ENCODE measurements at places on chromosomes 2 and 18.

DNA sequence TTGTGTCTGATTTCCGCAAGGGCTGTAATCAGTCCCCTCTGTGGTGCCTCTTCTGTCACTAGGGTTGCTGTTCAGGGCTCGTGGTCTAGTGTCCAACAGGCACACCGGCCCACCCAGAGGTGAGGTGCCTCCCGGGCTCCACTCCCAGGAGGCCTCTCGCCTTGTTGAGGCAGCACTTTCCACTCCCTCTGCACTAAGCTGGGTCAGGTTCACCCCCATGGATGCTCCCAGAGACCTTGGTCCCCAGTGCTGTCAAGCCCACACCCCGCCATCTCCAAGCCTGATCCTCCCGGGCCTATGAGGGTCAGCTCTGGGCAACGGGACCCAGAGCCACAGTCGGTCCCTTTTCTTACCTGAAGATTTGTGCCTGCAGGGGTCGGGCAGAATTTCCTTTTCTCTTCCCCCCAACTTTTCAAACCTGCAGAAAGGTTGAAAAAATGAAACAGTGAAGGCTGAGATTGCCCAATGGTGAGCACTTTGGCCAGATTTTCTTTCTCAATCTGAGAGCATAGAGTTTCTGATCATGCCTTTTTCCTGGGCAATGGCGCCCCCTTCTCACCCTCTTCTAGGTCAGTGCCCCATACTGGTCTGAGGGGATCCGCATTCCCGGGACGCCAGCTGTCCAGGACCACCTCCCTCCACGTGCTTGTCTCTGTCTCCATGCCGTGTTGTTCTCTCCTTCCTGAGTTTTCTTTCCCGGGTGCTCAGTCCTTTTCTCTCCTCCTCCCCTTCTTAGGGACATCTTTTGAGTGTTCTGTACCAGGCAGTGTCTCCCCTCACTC is 148.0 kb downstream of the ASB1 start:
- no peak for DNase-seq

DNA sequence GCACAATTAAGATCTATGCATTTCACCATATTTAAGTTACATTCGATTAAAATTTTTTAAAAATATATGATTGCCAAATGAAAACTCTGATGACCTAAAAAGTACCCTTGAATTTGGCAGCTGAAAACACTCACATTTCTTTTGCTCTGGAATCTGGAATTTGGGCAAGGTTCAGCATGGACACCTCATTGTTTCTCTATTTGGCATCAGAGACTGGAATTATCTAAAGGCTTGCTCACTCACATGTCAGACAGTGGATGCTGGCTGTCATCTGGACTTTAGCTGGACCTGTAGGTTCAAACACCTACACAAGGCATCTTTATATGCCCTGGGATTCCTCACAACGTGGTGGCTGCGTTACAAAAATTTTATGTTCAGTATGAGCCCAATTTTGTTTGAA is 16.1 kb downstream of the MBOAT2 start:
- no peak for DNase-seq

DNA sequence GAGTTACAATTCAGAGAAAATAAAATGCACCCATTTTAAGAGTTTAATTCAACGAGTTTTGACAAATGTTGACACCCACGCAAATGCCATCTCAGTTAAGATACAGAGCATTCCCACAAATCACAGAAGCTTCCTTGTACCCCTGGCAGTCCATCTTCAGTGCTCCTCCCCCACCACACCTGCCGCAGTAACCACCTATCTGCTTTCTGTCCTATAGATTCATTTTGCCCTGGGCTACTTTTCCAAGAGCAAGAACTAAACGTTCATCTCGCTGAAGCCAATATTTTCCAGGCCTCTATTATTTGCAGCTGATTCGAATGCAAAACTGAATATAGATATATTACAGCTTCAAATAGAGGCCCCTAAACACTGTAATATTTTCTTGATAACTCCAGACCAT is 13.4 kb upstream of the HPCAL1 start:
- no peak for DNase-seq

- DNase-seq = no peak
Observed at GRCh38 chr2:23839919-23840578, 86.9 kb downstream of the ATAD2B start.

DNA sequence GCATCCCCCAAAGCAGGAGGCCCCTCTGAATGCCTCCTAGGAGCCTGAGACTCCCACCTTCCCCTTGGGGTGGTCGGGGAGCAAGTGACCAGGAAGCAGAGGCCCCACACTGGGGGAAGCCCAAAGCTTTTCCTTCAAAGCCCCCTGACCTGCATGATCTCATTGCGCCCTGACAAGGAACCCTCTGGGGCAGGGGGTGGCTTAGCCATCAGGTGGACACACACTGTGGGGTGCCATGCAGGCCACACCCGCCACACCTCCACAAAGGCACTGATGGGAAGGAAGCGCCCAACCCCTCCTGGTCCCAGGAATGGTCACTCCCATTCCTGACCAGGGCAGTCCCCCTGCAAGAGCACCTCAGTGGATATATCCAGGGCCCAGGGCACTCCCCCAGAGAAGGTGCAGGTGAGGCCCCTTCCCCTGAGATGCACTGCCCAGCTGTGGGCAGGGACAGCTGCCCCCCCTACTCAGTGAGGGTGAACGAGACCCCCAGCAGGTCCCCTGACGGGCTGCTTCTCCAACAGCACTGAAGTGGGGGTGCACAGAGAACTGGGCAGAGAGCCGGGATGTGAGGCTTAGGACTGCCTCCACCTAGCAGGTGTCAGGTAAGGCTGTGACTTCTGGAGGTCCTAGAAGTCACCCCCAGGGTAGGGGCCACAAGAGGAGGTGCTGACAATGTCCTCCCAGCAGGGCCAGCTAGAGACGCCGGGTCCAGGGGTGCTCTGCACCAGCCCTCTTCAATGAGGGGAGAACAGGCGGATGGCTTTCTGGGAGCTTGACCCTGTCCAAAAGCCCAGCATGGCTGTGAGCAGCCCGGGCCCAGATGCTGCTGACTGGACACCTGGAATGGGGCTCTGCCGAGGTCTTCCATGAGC is 31.5 kb downstream of the HS6ST1 start:
- no peak for DNase-seq

- no peak for DNase-seq
Observed at GRCh38 chr2:187404431-187405110, 43.5 kb downstream of the CALCRL start.

GRCh38 chr2:189312211-189312610 is 129.1 kb upstream of the WDR75 start:
- DNase-seq = no peak

GRCh38 chr2:110114831-110115255 is 779 bp downstream of the MALL start:
- DNase-seq = no peak

DNA sequence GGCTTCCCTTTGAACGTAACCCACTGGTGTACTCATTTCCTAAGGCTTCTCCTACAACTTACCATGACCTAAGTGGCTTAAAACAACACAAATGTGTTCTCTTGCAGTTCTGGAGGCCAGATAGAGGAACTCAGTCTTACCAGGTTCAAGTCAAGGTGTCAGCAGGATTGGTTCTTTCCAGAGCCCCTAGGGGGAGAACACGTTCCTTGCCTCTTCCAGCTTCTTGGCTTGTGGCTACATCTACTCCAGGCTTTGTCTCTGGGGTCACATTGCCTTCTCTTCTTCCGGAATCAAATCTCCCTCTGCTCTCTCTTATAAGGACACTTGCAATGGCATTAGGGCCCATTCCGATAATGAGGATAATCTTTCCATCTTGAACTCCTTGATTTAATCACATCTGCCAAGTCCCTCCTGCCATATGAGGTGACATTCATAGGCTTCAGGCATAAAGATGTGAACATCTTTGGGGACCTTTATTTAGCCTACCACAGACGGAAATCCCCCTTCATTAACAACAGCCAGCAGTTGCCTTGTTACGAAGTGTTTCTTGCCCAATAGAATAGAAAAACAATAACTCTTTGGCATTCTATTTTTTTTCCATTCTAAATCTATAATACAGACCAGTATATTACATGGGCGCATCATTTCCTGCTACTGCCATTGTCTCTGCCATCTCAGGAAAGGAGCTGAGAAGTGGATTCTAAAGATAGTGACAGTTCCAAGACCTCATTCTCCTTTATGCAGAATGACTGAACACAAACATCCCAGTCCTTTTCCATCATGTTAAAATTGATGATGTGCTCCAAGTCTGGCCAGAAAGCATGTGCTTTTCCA is 362.0 kb downstream of the ZNF521 start:
- DNase-seq = no peak

DNA sequence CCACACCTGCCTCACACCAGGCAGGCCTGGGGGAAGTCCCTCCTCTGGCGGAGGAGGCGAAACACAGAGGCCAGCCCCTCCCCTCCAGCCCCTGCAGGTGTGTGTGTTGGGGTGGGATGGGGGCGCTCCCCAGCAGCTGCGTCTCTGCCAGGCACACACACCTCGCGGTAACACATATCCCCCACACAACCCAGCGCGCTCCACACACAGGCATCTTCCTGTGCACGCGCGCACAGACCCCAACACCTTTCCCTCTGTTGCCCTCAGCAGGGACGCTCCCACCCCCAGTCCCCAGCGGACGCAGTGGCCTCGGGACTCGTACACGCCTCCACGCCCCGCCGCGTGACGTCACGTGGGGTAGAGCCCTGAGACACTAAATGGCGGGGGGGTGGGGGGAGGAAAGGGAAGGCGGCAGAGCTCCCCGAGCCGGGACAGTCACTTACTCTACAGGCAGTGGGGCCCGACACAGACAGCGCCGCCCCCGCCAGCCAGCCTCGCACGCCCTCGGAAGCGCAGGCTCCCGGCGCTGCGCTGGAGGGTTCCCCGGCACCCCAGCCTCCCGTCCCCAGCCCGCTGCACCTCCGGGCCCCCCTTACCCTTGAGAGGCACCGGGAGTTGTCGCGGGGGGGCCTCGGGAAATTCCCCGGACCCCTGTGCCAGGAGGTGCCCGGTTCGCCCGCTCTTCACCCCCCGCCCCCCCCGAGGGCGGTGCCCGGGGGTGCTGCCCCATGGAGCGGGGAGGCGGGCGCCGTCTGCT is at the start of gene WNT10A:
TSS of gene WNT10A (plus strand) at position 751 of the 757 bp plus-strand sequence. CDS start 144 bp downstream, outside the sequence.
- DNase-seq = peak; percentile 71

DNA sequence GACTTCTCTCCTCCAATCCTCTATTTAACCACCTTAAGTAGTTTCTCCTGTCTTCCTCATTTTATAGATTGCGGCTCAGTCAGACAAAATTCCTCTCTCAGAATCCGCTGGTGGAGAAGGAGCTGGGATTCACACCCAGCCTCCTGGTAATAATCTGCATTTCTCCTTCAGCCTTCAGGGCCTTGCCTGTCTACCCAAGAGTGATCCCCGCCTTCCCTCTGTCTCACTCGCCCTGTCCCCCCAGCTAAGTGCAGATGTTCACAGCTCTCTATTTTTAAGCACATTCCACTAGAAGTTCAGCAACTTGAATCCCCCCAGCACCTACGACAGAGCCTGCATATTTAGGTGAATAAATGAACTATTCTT is 212.5 kb upstream of the HAAO start:
- DNase-seq = no peak

- no peak for DNase-seq
Observed at GRCh38 chr2:49837561-49838293, 683.4 kb upstream of the FSHR start.

- DNase-seq = no peak
Observed at GRCh38 chr18:70229639-70230038, 24.2 kb upstream of the RTTN start.

DNA sequence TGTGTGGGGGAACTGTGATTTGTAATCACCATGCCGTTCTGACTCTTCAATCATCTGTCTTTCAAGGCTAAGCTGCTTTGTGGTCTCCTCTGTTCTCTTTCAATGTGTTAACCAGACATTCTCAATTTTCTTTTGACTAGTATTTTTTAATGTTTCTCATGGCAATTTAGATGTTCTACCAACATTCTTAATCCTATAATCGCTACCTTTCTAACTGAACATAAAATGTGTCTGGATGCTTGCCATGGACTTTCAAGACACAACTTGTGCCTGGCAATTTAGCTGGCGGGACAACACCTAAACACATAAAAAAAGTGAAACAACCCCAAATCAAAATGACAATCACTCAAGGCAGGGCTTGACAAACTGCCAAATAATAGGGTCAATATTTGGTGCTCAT is 135.0 kb upstream of the ACKR3 start:
- DNase-seq = no peak

DNA sequence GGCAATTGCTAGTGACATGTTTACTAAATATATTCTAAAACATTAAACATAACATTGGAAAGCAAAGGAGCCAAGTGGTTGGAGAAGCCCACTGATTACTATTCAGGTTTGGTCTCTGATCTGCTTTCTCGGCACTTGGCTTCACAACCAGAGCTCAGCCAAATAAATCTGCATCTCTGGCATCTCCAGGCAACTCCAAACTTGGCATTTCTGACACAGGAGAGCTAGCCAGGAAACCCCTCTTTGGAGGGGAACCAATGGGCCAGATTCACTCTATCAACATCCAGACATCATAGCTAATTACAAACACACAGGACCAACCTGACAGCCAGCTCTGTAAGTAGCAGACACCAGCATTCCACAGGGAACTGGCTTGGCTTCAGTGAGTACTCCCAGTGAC is 150.3 kb upstream of the ETAA1 start:
- no peak for DNase-seq

GRCh38 chr18:41155910-41156851 is 798.9 kb upstream of the PIK3C3 start:
- no peak for DNase-seq

GRCh38 chr2:5394223-5394622 is 298.0 kb upstream of the SOX11 start:
- DNase-seq = no peak

GRCh38 chr18:42872838-42873237 is 242.6 kb downstream of the RIT2 start:
- DNase-seq = no peak

DNA sequence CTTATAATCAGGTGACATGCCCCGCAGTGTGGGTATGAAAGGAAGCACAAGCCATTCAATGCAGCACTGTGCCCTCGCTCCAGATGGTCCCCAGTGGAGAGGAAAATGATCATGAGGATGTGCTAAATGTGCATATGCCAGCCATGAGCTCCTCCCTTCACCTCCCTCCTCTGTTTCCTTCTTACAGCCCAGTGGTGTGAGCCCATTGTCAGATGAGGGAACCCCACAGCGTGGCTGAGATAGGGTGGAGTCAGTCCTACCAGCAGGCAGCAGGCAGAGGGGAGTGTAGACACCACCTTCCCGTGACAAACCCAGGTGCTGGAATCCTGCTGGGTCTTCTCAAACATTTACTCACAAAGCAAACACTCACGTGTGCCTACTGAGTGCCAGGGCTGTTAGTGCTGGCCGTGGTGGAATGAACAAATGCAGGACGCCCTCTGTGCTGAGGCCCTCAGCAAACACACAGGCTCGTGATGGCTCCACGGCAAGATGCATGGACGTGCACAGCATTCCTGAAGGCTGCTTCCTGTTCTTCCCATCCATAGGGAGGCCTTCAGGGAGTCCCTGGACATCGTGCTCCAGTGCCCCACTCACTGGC is 181.7 kb upstream of the TPO start:
- DNase-seq = no peak

DNA sequence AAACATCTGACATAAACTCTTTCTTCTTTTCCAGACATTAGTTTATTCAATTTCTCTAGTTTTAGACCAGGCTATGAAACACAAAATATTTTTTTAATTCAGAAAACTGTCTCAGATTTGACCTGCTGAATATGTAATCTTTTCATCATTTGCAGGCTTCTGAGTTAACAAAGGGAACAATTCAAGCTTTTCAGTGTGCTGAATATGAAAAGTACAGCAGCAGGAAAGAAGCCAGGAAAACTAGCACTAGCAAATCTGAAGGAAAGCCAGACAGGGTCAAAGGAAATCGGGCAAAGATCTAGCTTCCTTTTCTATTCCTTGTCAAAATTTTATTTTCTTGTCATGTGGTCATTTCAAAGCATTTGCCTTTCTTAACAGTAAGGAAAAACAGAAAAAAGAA is 35.3 kb downstream of the ACVR1C start:
- no peak for DNase-seq

Data from activated naive CD8-positive, alpha-beta T cell treated with anti-CD3 and anti-CD28 coated beads, Interleukin-2, amount 50 U/mL, for 24 hours (primary cell).